ENCODE measurements at places on chromosomes 1 and 21. TPM values are rescaled to one million over a fixed set of nuclear protein-coding genes. Genes with fewer than 3 reads are reported as not detected.

- DNase-seq = no peak
Observed at GRCh38 chr21:46454142-46454541, 4.5 kb upstream of the DIP2A start.

GRCh38 chr1:235060607-235061470 lies 67.8 kb downstream of the TOMM20 start:
- DNase-seq = no peak

GRCh38 chr1:240337781-240338180 lies 246.1 kb downstream of the FMN2 start:
- DNase-seq = no peak

DNA sequence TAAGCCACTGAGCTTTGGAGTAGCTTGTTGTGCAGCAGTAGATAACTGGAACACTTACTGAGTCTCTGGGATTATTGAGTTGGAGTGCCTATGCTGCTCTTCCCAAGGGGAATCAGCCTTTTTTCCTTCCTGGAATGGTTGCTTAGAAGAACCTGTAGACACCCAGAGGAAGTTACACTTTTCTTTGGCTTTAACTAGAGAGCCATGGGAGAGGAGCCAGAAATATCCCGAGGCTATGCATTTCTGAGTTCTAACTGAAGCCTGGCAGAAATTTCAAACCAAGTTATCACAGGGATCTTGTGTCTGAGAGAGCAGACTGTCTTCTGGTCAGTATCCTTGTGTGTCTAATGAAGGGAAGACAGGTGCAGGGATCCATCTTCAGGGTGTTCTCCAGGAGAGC lies 28.3 kb downstream of the LAMC1 start:
- no peak for DNase-seq

CDKN2C gene
- total RNA-seq = 11.2 TPM

EFCAB14 gene
- total RNA-seq = 48.6 TPM

DNA sequence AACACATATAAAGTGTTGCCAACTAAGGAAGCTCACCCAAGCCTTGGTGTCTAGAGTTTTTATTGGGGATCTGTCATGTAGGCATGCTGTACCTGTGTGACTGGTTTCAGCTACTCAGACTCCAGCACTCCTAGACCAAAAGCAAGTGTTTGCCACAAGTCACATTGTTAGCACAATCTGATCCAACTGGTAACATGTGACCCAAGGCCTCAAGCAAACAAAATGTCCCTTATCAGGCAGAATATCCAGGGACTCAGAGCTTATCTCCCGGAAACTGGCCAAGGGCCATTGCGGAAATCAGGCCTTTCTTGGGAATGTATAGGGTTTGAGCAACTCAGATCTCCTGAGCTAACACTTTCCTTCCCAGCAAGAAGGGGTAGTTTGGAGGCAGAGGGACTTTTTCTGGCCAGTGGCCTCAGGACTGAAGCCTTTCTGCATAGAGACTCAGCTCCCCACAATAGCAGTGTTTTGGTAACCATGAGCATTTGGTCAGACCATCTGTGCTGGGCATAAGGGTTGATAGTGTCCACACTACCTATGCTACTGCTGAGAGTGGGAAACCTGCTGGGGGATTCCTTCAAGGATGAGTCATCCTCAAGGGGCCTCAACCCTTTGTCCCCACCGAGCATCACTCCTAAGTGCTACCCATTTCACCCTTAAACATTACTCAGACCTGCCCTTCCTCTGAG lies 29.6 kb downstream of the NHLH2 start:
- DNase-seq = no peak

- no peak for DNase-seq
Observed at GRCh38 chr21:38067086-38067739, 151.0 kb upstream of the KCNJ6 start.

DNA sequence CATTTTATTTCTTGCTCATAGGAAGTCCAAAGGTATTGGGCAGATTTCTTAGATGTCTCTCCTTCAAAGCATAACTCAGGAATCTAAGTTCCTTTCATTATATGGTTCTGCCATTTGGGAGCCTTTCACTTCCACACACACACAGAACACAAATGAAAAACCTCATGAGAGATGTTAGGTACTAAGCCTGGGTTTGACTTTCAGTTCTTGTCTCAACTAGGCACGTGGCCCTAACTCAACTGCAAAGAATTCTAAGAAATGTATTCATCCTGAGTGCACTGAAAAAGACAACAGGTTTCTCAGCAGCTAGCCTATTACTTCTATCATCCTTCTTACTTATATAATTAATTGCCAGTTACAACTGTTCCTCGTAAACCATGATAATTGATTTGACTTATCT lies 190.0 kb upstream of the SAMSN1 start:
- DNase-seq = no peak

GRCh38 chr21:41267346-41267745 lies 49.3 kb upstream of the FAM3B start:
- no peak for DNase-seq

DNA sequence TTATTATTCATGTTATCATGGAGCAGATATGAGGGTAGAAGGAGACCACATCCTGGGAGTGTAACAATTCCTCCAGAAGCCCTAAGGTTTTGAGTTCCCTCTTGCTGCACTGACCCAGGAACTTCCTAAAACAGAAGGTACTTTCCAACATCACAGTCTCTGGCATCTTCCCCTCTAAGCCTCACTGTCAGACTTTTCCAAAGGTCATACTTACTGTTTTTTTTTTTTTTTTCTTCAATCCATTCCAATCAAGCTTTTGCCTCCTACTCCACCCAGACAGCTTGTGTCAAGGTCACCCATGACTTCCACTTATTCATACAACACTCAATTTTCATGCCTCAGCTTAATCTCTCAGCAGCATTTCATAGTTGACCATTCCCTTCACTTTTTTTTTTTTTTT lies 18.4 kb upstream of the UQCRHL start:
- no peak for DNase-seq

DNA sequence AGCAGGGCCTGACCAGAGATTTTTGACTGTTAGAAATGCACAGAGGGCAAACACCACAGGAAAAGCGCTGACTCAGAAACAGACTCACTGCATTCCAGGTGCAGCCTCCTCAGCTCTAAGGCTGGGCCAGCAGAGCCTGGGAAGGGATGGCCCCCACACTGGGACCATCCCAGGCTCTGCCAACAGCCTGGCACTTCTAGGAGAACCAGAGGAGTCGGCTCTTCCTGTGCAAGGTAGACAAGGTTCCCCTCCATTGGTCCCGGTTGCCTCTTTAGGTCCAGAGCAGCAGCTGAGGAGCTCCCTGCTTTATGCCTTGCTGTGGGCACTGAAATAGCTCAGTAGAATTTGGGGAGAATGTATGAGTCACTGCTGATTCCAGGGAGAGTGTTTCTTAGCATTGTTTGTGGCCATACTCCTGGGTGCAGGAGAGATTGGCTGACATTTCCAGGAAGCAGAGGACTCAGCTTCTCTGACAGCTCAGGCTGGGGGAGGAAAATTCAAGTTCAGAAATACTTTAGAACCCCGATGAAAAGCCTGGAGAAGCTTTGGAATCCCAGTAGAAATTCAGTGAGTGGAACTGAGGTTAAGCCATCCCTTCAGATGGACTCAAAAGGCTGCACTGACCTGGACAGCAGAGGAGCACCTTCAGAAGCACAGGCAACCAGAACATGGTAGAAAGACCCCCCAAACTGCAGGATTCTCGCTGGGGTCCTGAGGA lies 19.7 kb downstream of the PRAMEF1 start:
- no peak for DNase-seq

SPRR2G gene
- not detected for total RNA-seq

DNA sequence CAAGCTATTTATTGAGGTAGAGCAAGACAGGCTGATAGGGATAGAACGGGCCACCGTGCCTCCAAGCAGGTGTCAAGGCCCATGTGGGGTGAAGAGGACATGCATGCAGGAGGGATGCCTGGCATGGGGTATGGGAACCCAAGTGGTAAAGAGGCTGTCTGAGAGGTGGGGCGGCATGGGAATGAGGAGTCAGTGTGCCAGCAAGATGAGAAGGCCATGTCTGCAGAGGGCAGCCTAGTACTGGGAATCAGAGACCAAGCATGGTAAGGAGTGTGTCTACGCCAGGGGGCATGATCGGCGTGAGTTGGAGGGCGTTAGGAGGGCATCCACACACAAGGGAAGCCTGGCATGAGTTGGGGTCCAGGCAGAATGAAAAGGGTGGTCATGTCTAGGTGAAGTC lies 303.7 kb upstream of the PLD5 start:
- no peak for DNase-seq

DNA sequence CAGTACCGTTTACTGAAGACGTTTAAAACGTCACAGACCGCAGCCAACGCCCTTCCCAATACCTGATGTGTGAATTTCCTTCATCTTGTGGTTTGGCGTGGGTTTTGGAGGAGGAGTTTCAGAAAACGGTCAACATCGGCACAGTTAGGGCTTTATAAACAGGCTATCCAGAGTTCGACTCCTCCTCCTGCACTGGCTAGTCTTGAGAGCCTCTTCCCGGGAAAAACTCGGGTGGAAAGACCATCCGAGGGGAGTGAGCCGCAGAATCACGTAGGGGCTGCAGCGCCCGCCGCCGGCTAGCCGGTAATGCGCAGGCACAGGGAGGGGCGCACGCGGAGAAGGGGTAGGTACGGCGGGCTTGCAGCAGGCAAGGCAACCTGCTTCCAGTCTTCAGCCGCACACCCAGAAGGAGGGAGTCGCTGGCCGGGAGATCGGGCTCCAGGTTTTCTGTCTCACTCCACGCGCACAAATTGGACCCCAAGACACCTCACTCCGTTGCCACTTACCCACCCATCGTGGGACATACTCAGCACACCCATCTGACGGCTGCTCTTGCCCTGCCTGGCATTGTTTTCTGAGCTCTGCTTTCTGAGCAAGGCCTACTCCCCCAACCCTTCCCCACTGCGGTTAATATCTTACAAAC lies 25.4 kb downstream of the SLC19A2 start:
- DNase-seq = peak; percentile 10

Data from activated T-cell treated with anti-CD3 and anti-CD28 coated beads, Interleukin-2, amount 50 U/mL, for 72 hours (primary cell).